ENCODE measurements at places on chromosomes 6 and 20. TPM values are rescaled to one million over a fixed set of nuclear protein-coding genes. Genes with fewer than 3 reads are reported as not detected.

The PPP1R14C gene
- not detected for total RNA-seq

The HFE gene
- 5.5 TPM for total RNA-seq

The SLC22A16 gene
- 1.6 TPM for total RNA-seq

The ASIP gene
- total RNA-seq: not detected

The RFX6 gene
- total RNA-seq: not detected

The MCCD1 gene
- total RNA-seq: not detected

The OR2J3 gene
- total RNA-seq: not detected

GRCh38 chr20:60107621-60108390, 149.6 kb downstream of the CDH26 start:
- no peak for DNase-seq

- no peak for DNase-seq
These were observed 45.4 kb downstream of the RPF2 start for GRCh38 chr6:111027219-111027618.

DNA sequence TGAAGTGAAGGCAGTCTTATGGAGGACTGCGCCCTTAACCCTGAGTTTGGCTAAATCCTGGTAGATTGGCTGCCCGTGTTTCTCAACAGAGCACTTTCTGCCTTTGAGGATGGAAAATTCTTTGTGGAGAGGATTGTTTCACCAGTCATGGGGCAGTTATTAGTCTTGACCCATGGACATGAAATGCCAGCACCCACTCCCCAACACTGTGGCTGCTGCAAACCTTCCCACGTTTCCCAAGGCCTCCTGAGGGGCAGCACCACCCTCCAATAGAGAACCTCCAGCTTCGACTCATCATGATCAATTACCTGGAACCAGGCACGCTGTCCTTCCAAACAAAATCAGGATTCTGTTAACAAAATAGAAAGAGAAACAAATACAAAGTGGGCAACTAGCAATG, 117.8 kb downstream of the PXDC1 start:
- DNase-seq: no peak

GRCh38 chr20:57581202-57582028, 20.5 kb downstream of the PCK1 start:
- no peak for DNase-seq

GRCh38 chr20:41984031-41984430, 365.9 kb upstream of the CHD6 start:
- DNase-seq: no peak

- no peak for DNase-seq
These were observed 115.7 kb downstream of the RWDD2A start for GRCh38 chr6:83308833-83309232.

- no peak for DNase-seq
These were observed 39.3 kb upstream of the IL20RA start for GRCh38 chr6:137084090-137084489.

DNA sequence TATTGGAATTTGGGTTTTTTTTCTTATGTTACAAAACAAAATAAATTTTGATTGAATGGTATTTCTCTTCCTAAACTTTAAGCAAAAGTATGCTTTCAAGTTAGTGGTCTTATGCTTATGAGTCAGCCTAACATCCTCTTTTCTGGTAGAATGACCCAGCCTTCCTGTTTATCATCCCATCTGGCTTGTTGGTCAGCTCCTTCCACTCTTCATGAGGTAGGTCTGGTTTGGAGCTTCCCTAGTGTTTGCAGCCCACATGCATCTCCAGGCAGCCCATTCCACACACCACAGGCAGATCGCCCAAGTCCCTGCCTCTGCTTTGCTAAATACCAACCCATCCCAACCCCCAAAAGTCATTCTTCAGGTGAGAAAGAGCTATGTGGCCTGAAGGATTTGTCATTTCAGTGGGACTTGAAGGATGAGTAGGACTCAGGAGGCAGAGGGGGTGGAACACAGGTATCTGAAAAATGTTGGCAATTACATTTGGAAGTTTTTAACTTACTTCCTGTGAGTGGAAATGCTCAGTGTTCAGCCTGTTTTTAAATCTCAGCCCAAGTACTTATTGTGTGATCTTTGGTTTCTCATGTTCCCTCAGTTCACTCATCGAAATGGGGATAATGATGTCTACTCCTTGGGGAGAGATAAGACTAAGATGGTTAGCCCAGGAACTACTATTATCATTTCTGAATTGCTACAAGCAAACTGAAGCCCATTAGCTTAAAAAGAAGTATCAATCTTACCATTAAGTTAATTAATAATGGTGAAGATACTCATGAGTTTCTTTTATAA, 294.0 kb downstream of the ADGB start:
- no peak for DNase-seq

DNA sequence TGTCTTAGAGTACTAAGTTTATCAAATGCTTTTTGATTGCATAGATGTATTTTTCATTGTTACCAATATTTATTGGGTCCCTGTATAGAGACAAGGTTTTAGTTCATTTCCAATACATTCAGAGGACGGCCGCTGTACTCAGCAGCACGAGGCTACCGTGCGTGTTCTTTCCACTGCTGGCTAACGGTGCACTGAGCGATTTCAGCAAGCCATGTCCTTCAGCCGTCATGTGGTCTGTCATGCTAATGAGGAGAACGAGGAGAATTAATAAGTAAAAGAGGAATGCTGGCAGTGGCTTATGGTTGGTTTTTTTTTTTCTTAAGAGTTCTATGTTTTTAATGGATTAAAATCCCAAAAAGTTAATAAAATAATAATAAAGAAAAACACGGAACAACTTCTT, 253.6 kb downstream of the ARID1B start:
- no peak for DNase-seq

DNA sequence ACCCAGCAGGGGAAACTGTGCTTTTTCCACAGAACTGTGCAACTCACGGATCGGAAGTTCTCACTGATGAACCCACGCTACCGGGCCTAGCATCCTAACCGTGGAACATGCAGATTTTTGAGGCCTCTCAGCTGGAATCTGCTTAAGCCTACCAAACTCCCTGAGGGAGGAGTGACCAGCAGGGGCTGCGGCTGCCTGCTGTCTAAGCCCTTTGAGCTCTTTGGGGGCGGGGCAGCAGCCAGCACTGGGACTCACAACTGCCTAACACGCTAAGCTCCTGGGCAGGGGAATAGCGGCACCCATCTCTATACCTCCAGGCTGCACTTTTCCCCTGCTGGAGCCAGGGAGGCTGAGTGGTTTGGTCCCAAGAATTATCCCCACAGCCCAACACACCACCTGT, 20.4 kb upstream of the METTL24 start:
- no peak for DNase-seq

- DNase-seq: no peak
These were observed 56.1 kb downstream of the FILIP1 start for GRCh38 chr6:75437421-75437891.

DNA sequence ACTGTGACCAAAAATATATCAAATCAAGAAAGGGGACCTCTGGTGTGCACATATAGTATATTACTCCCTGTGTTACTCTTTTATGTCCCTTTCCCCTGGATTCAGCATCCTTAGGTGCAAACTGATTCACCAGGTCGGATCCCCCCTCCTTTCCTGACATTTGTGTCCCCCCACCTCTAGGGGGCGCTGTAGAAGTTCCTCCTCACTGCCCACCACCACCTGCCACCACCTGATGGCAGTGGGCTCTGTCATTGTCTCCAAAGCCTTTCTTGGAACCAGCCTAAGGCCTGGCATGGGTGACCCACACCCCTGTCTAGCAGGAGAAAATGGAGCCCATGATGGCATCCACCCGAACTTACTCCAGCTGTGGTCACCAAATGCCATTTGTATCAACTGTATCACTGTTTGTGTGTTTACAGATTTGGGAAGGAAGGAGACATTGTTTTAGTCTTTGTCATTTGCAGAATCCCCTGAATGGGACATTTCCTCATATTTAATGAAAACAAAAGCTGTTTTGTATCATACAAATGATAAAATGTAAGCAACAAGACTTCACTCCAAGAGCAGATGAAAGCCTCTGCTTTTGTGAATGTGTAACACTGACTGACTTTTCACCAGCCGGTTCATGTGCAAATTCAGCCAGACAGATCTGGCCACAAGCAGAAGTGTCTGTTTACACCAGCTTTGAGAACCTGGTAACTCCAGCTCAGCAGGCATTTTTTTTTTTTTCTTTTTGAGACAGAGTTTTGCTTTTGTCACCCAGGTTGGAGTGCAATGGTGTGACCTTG, 66.2 kb downstream of the ARMC2 start:
- DNase-seq: no peak

DNA sequence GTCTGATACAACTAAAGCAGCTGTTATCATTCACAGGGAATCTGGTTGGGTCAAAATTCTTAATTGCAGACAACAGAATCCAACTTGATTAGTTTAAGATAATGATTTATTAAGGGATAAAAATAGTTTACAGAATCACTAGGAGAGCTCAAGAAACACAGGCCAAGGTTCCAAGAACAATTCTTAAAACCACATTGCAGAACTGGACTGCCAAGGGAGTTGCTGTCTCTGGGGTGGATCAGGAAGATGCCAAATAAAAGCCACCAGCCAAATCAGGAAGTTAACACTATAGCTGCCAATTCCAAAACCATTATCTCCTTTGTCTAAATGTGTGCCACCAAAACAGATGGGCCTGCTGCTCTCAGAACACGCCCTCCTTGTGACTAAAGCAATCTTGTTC, 53.7 kb downstream of the NUDT3 start:
- DNase-seq: no peak

GRCh38 chr20:39039261-39039660, 77.1 kb downstream of the DHX35 start:
- no peak for DNase-seq

DNA sequence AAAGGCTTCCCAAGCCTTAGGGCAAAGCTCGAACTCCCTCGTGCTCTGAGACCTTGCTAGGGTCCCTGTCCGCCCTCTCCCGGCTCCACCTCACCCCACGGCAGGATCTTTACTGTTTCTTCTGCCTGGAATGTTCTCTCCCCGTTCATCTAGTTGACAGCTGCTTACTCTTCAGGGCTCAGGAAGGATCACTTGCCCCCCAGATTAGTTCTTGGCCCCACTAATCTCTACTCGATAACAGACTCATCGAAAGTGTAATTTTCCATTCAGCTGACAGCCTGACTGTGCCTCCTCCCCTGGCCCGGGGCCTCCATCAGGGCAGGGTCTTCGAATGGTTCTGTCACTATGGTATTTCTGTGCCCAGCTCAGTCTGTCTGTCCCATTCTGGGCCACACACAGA, 3.1 kb downstream of the MAP1LC3A start:
- no peak for DNase-seq

DNA sequence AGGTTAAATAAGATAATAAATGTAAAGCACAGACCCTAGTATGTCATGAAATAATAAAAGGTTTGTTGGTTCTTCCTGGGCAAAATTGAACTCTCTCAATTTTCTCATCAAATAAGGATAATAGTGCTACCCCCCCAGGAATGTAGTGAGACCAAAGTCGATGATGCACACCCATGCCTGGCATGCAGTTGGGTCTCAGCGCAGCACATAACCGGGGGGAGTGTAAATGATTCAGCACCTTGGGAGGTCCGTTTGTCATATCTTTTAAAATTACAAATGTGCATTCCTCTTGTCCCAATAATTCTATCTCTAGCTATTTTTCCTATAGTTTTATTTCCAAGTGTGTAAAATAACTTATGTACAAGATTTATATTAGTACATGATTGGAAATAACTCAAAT, 31.3 kb upstream of the CCDC167 start:
- DNase-seq: no peak

- DNase-seq: no peak
These were observed 46.2 kb upstream of the GGTLC1 start for GRCh38 chr20:24034820-24035219.

GRCh38 chr6:52548353-52548713, 28.5 kb downstream of the TRAM2 start:
- DNase-seq: no peak
